CD8-positive, alpha-beta memory T cell (primary cell): ENCODE measurements at places on chromosomes 4 and X.

- DNase-seq = no peak
These were observed 8.5 kb downstream of the COL25A1 start for GRCh38 chr4:109294006-109294405.

- no peak for DNase-seq
These were observed 1.5 kb downstream of the SRPK3 start for GRCh38 chrX:153782313-153782712.

DNA sequence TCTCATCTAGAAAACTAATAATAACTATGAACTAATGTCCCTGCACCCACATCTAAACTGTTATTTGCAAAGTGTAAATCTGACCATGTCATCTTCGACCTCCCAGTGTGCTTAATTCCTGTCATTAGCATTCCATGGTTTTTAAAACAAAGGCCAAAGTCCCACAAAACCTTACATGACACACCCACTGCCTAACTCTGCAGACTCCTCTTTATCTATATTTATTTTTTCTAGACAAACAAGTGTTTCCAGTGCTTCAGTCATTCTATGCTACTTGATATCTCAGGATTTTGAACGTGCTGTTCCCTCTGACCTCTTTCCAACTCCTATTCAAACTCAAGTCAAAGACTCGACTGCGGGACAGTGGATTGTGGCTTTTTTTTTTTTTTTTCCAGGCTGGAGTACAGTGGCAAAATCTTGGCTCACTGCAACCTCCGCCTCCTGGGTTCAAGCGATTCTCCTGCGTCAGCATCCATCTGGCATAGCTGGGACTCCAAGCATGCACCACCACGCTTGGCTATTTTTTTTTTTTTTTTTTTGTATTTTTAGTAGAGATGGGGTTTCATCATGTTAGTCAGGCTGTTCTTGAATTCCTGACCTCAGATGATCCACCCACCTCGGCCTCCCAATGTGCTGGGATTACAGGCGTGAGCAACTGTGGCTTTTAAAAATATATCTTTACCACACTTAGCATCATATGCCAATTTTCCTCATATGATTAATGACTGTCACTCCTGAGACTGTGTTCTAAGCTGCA lies 1511.0 kb downstream of the ARAP2 start:
- no peak for DNase-seq

DNA sequence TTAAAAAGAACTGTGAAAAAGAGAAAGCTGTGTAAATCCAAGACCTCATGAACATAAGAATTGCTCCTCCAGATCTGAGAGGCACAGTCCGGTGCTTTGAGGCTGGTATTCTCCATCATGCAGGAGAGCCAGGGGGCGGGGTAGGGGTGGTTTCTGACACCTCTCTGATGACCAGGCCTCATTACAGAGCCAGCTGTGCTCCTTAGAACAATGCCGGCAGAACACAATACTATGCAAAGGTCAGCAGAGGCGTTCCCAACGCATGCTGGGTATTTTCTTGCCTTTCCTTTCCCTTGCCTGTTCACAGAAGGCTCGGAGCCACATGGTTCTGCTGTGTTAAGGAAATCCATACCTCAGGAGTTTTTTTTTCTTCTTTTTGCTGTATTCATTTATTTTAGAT lies 91.2 kb upstream of the SOD3 start:
- no peak for DNase-seq

DNA sequence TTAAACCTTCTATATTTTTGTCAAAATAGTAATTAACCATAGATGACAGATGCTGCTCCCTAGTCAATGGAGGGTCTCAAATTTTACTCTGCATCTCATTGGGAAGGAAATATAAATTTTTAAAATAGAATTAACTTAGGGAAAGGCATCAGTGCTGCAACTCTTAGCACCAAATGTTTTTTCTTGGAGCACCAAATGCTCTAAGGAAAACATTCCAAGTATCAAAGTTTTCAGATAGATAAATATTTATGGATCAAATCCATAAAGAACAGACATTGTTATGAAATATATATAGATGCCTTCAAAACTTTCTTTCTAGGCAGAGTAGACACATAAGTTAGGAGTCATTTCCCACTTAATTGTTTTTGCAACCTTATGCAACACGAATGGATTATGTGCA lies 168.7 kb downstream of the ANTXR2 start:
- no peak for DNase-seq

DNA sequence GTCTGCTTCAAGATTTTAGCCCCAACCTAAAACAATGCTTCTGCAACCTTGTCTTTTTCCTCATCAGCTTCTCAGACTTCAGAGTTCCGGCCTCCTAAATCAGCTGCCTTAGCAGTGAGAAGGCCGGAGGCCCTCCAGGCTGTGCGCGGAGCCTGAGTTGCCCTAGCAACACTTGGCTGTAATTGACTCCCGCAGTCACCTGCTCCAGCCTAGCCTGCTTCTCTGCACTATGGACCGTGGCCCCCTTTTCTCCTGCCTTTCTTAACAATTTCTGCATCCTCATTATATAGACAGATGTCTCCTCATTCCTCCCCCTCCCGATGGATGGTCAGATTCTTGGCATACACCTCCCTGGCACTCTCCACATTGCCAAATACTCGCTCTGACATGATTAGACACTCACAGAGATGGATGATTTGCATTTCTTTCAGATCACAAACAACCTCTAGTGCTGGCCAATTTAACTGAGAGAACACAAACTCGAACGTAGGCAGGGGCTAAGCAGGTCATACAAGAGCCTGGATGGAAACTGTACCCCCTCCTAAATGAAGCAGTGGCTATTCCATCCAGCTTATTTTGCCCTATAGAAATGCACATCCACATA lies 9.5 kb upstream of the HUWE1 start:
- no peak for DNase-seq

DNA sequence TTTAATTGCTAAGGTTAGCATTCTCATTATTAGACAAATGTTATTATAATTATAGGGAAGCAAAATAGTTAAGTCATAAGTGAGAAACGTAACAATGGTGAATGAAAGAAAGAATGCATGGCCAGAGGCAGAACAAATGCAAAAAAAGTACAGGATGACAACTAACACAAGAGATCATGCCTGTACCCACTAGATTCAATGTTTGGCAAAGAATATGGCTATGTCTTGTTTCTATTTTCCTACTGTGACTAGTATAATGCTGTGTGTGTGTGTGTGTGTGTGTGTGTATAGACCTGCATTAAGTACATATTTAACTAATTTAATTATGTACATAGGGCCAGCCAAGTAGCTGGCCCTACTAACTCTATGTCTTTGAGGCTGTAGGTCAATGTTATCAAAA lies 12.9 kb upstream of the BMP2K start:
- DNase-seq = no peak

- no peak for DNase-seq
These were observed 197.3 kb upstream of the LNX1 start for GRCh38 chr4:53788621-53789020.
